Activated B cell treated with CpG ODN at 0.5 μM for 24 hours (primary cell): ENCODE measurements at places on chromosomes 12 and 14.

DNA sequence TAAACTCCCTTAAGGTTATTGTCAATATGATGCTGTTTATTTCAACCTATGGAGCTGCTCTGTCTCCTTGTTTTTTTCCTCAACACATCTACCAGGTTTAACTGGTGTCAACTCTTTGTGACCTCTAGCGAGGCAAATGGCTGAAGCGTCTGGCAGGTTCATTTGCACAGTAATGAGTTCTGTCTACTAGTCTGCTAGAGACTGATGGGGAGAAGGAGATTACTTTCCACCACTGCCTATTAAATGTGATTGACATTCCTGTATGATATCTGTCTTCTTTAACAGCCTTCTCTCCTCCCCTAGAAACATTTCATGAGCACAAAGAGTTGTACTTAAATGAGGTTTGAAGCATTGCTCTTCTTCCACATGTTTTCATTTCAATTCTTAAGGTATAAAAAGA, 253.7 kb downstream of the SLC6A15 start:
- no peak for DNase-seq

GRCh38 chr12:112584266-112584722, 165.5 kb downstream of the PTPN11 start:
- DNase-seq: no peak

DNA sequence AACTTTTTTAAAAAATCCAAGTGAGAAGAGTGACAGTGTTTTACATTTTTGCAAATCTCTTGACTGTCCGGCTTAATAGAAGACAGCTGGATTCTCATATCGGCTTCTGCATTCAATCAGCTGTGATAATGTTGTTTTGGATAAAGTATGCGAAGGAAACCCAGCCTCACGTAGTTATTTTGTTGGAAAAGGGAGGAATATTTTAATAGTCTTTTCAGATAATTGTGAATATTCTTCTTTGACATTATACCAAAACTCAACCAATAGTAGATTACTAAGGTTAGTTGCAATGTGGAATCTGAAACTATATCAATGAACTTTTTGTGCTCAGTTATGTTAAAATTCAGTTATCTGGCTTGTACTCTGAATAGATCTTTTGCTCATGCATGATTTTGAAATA, 276.5 kb downstream of the ZFP36L1 start:
- DNase-seq: no peak

GRCh38 chr12:89386138-89386537, 33.8 kb upstream of the DUSP6 start:
- no peak for DNase-seq

DNA sequence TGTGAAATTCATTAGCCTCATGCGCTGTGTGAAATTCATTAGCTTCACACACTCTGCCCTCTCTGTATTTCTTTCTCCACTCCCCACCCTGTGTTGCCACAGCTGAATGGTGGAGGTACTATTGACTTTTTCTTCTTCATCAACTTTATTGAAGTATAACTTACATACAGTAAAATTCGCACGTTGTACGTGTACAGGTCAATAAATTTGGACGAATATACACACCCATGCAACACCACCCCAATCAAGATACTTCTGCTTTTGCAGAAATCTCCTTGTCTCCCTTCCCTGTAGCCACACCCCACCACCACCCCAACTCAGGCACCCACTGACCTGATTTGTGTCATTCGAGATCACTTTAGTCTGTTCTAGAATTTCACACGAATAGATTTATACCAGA, 51.8 kb downstream of the FBXL14 start:
- no peak for DNase-seq

GRCh38 chr12:42716491-42716891, 126.9 kb upstream of the PRICKLE1 start:
- no peak for DNase-seq

DNA sequence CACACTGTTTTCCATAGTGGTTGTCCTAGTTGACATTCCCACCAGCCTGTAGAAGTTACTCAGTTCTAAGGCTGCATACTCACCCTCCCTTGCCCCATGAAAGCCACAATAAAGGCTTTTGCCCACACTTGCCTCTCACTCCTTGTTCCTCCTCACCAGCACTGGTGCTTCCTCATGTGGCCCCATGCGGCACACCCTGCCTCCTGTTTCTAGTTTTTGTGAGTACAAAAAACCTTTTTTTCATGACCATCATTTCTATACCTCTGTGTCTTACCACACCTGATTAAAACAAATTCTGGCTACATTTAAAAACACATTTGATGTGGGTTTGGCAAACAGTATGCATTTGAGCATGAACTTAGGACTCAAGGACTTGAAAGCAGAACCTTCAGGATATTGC, 40.7 kb upstream of the RIN3 start:
- no peak for DNase-seq

GRCh38 chr12:108119126-108119973, 9.7 kb upstream of the WSCD2 start:
- no peak for DNase-seq

DNA sequence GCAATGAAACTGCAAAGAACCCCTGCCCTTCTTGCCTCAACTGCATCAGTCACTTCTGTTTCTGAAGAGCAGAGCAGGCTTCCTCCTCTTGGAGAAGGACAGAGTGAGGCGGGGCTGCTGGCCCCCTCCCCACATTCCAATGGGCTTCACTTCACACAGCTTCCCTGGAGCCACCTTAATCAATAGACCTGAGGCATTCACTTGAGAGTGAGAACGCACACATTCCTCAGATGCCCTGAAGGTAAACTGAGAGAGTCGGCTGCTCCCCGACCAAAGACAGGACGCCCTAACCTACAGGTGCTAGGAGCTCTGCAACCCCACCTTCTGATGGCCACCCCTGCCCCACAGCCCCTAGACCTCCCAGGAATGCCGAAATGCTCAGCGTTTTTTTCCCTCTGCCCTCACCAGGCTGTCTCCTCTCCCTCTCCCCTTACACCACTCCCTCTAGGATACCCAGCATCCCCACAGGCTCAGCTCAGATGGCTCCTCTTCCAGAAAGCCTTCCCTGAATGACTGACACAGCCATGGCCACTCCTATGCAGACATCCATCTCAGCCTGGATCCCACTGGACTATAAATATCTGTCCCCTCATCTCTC, 31.1 kb downstream of the SYNE3 start:
- DNase-seq: no peak

- DNase-seq: no peak
Measured at GRCh38 chr14:99192028-99192621, 79.9 kb downstream of the BCL11B start.

DNA sequence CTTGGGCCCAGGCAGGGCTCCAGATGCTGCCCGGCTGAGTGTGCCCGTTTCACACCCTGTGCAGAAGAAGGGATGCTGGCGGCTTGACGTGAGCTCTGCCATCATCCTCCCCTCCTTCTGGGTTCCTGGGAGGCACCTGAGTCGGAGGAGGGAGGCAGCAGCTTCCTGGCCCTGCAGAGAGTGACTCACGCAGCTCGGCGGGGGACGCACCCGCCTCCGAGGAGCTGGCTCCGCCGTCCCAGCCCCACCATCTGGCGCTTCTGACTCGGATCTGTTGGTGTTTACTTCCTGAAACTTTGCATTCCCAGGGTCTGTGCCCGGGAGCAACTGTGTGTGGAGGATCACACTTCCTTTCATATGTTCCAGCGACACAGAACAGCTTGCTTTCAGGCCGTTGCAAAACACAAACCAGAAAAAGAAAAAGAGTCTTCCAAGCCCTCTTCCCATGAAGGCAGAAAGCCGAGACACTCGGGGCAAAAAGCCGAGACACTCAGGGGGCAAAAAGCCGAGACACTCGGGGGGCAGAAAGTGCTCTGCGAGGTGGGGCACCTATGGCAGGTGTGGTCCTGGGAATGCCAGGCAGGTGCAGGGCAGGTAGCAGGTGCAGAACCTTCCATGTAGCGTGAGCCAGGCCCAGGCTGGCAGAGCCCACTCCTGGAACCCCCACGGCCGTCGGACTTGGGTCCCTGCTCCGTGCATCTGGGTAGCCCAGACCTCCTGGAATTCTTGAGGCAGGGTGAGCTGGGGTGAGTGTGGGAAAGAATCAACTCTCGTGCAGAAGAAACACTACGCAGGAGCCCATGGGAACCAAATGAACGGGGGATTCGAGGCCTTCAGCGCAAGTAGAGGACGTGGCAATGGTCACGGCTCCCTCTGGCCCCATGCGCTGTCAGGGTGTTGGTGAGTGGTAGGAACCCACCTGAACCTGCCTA, 27.6 kb upstream of the GALNT9 start:
- no peak for DNase-seq

DNA sequence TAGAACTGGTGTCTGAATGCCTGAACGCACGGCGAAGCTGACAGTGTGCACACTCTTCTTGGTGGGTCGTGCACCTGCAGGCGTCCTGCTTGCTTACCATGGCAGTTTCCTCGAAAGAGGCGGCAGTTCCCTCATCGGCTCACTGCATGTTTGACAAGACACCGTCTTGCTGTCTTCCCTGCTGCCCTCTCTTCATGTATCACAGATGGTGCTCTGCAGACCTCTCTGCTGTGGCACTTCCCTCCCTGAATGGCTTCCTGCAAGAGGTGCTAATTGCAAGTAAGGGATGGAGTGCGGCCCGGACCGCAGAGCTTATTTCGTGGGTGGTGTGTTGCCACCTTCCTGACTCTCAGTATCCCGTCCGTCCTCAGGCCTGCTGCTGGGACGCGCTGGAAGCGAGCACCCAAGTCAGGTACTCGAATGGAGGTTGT, 156.7 kb upstream of the RTL1 start:
- no peak for DNase-seq

GRCh38 chr12:80857311-80857710, 80.4 kb downstream of the LIN7A start:
- no peak for DNase-seq

GRCh38 chr12:108839018-108839889, 18.1 kb downstream of the SSH1 start:
- DNase-seq: no peak

DNA sequence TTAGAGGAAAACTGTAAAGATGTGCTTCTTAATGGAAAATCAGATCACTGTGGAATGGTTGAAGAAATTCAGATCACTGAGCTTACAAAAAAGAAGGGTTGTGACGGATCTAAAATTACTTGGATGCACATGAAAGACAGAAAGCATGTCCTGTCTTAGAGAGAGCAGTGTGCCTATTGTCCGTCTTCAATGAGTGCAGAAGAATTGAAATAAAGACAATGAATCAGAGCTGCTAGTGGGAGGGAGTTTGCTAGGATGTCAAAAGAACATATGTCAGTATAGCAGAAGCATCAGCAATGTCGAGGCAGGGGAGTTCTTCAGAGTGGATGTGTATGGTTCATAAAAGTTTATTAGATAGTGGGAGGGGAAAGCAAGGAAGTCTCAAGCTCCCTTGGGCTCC, 172.7 kb downstream of the SYNE2 start:
- DNase-seq: no peak

- no peak for DNase-seq
Measured at GRCh38 chr12:110585231-110585799, 2.2 kb upstream of the PPTC7 start.

- DNase-seq: no peak
Measured at GRCh38 chr14:77524536-77524935, 25.9 kb upstream of the ISM2 start.

GRCh38 chr14:34128665-34129064, 177.8 kb upstream of the EGLN3 start:
- no peak for DNase-seq

DNA sequence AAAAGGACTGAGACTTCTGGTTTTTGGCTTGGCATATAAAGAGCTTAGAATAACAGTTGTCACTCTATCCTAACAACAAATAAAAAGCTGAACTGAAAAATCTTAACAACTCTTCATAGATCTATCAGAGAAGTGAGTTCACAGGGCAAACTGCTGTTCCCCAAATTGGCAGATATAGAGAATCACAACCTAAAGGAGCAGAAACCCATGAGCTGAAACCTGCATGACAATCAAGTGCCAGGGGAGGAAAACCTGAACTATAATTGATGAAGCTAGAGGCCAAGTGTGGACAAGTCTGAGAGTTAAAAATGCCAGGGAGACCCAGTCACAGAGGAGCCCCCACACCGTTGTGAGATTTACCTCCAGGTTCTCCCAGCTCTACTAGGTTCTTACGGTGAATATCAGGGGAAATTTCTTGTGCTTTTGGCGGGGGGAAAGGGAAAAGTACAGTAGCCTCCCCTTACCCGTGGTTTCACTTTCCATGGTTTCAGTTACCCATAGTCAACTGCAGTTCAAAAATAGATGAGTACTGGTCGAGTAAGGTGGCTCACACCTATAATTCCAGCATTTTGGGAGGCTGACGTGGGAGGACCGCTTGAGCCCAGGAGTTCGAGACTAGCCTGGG, 53.9 kb downstream of the ATF7 start:
- no peak for DNase-seq

GRCh38 chr12:64875186-64875585, 50.7 kb downstream of the TBC1D30 start:
- DNase-seq: no peak

- DNase-seq: no peak
Measured at GRCh38 chr14:65159281-65160062, 57.2 kb upstream of the MAX start.

DNA sequence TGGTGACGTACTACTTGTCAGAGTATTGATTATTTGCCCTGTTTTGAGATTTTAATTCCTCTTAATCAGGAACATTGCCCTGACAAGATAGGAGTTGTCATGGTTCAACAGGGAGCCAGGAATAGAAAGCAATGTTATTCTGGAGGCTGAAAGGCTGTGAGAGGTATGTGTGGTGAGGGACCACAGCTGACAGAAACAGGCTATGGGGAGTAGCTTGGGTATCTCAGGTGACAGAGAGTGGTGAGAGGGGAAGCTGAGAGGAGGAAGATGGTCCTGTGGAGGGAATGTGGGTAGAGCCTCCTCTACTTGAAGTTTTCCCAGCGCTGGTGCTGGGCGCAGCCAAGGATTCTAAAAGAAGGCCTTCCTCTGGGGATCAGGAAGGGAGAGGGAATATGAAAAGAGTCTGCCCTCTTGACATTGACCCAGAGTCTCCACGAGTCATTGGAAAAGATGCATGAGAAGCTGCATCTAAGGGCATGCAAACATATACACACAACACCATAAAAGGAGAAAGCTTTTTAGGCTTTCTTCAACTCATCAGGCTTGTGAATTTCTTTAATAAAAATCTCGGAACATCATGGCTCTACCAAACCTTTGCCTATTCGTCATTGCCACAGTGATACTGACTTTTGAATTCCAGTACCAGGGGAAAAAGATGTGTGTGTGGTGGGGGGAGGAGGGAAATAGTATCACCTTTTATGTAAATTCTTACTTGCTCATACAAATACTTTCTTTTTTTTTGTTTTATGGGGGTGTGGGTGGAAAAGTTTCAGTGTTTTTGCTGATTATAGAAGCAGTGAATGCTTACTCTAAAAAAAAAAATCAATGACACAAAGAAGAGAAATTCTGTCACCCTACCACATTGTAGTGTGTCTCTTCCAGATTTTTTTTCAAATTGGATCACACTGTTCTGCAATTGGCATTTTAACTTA, 39.9 kb upstream of the DHRS7 start:
- no peak for DNase-seq

DNA sequence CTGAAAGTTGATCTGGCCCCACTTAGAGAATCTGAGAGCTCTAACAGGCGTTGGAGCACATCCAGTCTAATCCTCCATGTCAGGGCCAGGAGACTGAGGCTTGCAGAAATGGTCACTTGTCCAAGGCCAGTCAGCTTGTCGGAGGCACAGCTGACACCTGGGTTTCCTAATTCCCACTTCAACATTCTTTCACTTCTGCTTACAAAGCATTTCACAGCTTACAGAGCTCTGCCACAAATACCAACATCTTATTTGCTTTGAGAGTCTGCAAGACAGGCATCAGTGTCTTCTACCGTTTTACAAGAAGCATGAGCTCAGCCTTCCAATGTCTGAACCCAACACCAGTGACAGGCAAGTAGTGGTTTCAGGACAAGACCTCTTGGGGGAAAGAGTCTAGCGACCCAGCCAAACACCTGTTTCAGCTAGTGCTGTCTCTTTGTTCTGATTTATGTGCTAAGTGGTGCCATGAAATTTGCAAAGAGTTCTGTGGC, 31.8 kb downstream of the ISCA2 start:
- no peak for DNase-seq

- DNase-seq: no peak
Measured at GRCh38 chr14:100476012-100476822, 111.0 kb downstream of the BEGAIN start.
